Activated CD4-positive, alpha-beta T cell treated with anti-CD3 and anti-CD28 coated beads for 24 hours (primary cell): ENCODE measurements at places on chromosomes 4 and X.

DNA sequence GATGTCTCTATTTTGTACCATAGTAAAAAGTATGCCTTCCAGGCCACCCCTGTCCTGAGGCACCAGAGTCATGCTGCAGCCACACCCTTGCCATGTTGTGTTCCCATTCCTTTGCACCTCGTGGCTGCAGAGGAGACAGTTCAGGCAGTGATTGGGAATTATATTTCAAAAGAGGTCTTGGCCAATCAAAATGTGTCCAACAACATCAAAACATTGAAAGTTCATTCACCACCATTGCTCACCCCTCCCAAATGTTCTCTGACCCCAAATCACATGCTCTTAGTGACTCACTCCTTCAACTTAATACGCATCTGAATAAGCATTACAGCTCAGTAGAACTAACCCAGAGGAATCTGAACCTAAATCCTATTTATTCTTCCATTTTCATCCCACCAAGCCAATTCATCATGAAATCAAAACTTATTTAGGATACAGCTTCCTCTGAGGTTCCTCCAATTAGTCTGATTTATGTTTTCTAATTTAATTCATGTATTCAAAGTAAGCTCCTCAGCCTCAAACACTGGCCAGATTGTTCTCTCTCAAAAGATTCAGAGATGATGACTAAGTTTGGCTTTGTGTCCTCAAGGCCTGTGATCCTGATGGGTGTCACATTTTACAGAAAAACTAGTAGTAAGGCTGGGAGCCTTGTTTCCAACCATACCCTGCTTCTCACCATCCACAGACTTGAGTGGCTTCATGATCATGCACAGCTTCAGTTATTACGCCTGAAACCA is 323.2 kb upstream of the INTU start:
- DNase-seq: no peak

- DNase-seq: no peak
These were observed 2.2 kb downstream of the GRID2 start for GRCh38 chr4:92305878-92306520.

GRCh38 chr4:106315476-106315967 is 487 bp downstream of the TBCK start:
- no peak for DNase-seq

DNA sequence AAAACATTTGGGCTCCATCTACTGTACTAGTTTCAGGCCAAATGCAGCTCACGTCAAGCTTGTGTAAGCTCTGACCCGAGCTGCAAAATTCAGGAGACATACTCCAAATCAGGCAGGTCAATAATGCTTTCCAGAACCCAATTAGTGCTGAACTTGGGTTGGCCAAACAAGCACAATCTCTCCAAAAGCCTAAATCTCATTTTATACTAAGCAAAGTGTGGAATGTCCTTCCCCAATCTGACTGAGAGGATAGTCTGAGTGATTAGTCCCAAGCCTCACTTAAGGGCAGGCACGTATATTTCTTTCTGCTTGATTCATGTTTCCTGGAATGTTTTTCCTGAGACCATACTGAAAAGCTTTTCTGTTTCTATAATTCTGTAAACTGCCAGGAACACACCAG is 79.9 kb downstream of the NKX6-1 start:
- no peak for DNase-seq

GRCh38 chr4:68344049-68344448 is 5.8 kb downstream of the YTHDC1 start:
- DNase-seq: no peak

GRCh38 chrX:39309018-39309635 is 507.9 kb downstream of the MID1IP1 start:
- peak; percentile 33 for DNase-seq

- no peak for DNase-seq
These were observed 34.7 kb upstream of the AREG start for GRCh38 chr4:74410272-74410671.

DNA sequence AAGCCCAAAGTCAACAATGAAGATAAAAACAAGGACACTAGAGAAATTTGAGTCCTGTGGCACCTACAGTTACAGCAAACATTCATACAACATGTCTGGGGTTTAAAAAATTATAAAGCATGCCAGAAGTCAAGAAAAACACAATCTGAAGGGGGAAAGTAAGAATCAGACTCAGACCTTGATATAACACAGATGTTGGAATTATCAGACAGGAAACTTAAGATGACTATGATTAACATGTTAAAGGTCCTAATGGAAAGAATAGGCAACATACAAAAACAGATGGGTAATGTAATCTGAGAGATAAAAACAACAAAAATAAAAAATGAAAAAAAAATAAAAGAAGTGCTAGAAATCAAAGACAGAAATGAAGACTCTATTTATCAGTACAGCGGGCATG is 446.5 kb downstream of the SPRY1 start:
- DNase-seq: no peak

- DNase-seq: no peak
These were observed 342.5 kb upstream of the NOCT start for GRCh38 chr4:138673053-138673452.

DNA sequence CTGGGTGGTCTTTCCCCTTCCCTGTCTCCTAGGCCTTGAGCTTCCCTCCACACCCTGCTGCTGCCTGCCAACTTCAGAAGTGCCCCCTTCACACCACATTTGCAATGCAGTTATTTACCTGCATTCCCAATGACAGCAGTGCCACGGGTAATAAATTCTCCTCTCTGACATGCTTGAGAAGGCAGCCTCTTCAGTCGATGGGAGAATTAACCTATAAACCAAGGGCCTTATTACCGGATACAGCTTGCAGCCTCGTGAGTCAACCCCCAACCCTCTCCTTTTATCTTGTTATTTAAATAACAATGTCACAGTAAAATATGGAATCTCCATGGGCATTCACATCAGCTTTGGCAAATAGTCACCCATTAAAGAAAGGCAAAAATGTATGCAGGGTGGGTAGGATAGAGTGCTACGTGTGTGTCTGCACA is 34.7 kb upstream of the LGI2 start:
- no peak for DNase-seq

- DNase-seq: no peak
These were observed 6.9 kb upstream of the ADRA2C start for GRCh38 chr4:3759236-3759635.

- no peak for DNase-seq
These were observed 44.2 kb downstream of the CCNI start for GRCh38 chr4:77031544-77031943.

DNA sequence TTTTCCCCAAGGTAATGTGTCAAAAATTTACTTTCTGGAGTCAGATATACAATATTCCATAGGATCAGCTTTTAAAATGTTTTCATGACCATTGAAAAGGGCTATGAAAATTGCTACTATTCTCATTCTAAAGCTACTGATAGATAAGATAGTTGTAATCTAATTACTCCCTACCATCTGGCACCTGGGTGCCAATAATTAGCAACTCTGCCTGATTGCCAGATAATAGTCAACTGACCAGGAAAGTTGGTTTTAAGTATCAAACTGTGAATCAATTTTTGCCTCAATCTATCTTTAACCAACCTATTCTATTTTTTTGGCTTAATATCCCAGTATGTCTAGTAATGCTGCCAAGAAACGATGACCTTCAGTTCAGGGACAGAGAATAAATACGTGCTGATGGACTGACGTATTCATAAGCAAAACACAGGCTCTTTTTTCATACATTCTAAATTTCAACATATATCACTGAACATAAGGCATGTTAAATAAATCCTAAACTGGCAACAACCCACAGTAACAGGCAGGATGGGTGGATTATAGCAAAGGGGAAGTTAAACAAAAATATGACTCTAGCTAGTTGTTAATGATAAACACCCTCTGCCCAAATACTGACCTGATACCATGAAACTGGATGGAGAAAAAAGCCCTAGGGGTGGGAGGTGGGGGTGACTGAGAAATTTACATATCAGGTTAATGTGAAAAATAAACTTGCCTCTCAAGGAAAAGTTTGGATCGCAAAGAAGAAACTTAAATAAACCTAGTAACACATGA is 18.2 kb downstream of the SH3RF1 start:
- no peak for DNase-seq

GRCh38 chrX:109952985-109953905 is 49.7 kb upstream of the TMEM164 start:
- no peak for DNase-seq

- peak; percentile 22 for DNase-seq
These were observed 140.2 kb upstream of the KLF3 start for GRCh38 chr4:38523524-38524448.

DNA sequence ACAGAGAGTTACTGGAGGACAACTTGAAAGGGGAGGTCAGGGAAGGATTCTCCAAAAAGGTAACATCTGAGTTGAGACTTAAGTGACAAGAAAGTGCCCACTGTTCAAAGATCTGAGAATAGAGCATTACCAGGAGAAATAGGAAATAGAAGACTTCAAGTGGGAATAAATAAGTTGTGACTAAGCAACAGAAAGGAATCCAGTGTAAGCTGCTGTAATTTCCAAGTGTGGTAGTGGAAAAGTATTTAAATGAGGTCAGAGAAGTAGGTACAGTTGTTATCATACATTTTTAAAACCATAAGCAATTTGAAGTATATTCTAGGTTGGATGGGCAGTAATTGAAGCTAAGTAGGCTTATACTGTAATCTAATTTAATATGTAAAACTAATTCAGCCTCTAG is 211.9 kb downstream of the FBXO8 start:
- no peak for DNase-seq

- DNase-seq: no peak
These were observed 13.5 kb upstream of the VSIG4 start for GRCh38 chrX:66053414-66053813.

DNA sequence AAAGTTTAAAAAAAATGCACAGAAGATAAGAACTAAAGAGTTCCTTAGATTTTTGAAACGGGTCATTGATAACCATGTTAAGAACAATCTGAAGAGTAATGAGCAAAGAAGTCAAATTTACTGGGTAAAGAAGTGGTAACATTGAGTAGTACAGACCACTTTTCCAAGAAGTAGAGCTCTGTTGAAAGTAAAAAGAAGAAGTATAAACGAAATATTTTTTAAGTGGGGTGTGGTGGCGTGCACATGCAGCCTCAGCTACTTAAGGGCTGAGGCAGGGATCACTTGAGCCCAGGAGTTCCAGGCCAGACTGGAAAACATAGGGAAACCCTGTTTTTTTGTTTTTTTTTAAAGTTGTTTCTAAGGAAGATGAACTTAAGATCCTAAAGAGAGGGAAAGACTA is 68.5 kb downstream of the UBA6 start:
- DNase-seq: no peak

GRCh38 chr4:83677656-83678055 is 141.7 kb downstream of the GPAT3 start:
- no peak for DNase-seq

DNA sequence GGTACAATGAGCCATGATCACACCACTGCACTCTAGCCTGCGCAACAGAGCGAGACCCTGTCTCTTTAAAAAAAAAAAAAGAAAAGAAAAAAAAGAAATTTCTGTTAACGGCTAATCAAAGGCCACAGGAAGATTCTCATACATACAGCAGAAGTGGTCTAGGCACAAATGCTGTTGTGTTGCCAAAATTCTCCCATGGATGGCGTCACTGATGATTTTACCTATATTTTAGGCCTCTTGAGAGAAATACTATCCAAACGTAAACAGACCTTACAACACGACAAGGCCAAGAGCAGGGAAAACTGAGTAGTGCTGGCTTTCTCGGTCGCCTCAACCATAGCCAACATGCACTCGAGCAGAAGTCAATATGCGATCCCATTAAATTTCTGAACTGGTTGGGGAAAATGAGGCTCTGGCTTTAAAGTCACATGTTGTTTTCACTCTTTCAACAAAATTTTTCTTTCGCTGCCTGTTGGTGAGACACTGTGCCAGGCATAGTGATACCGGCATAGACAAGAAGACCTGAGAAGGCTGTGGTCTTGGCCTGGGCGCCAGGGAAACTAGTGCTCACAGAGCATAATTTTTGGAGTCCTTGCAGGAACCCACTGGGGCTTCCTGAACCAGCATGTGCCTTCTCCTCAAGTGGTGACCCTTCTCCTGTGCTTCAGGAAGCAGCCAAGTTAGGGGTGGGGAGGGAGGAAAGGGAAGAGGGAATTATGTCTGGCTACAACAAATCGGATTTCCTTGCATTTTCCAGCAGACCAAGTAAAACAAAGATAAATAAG is 20.6 kb downstream of the SH3KBP1 start:
- no peak for DNase-seq

- no peak for DNase-seq
These were observed 119.0 kb downstream of the NKX6-1 start for GRCh38 chr4:84379917-84380641.

- DNase-seq: no peak
These were observed 177.8 kb downstream of the RASL11B start for GRCh38 chr4:53039741-53040458.

- no peak for DNase-seq
These were observed 81.9 kb upstream of the HUWE1 start for GRCh38 chrX:53768451-53768850.

- DNase-seq: no peak
These were observed at the start of gene NXF3 for GRCh38 chrX:103092942-103093341. TSS of gene NXF3 (minus strand) at chrX:103093143. CDS start at chrX:103093023, 120 bp downstream.

DNA sequence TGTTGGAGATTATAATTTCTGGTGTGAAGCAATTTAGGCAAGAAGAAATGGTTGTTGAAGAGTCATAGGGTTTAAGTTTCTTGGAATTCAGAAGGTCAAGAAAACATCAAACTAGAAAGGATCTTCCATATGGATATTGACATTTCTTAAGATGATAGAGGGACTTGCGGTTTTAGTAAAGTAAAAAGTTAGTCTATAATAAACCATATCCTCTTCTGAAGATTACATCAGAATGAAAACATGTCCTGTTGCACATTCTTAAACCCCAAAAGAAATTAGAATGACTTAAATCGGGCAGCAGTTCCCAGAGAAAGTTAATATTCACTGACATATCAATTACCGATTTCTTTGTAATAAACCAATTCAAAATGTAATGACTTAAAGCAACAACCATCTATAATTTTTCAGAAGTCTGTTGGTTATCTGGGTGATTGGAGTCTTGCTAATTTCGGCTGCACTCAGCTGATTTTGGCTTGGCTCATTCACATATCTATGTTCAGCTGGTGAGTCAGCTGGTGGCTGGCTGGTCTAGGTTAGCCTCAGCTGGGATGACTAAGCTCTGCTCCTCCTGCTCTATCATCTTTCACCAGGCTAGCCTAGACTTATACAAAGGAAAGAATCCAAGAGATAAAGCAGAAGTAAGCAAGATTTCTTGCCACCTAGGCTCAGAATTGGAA is 24.4 kb upstream of the DYNLT3 start:
- DNase-seq: no peak

GRCh38 chr4:120228086-120228485 is 161.4 kb upstream of the MAD2L1 start:
- no peak for DNase-seq

DNA sequence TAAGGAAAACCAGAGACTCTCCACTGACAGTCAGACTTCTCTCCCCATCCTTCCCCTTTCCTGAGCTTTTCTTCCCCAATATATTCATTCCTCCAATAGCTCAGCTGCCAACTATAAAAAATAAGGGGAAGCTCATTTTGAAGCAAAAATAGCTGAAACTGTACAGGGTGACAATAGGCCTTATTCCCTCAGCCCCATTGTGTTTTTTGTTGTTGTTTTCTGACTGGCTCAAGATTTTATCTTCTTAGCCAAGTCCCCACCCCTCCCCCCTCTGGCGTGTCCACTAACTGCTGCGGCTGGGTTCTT is 26.2 kb downstream of the PRPS1 start:
- DNase-seq: no peak

- DNase-seq: no peak
These were observed 336.1 kb upstream of the BOD1L1 start for GRCh38 chr4:13963601-13964000.

- DNase-seq: no peak
These were observed 59.3 kb downstream of the MAD2L1 start for GRCh38 chr4:120007191-120007871.

- DNase-seq: peak; percentile 6
These were observed 122.6 kb downstream of the SHISA3 start for GRCh38 chr4:42519803-42520417.
